NCI-H1048 (cell line): ENCODE measurements at places on chromosomes 6 and 20.
A peak's percentile ranks its signal among the peaks of the same experiment; 100 is the strongest.

- no peak for DNase-seq
These were observed 210.5 kb downstream of the ERMARD start for GRCh38 chr6:169961772-169962561.

- DNase-seq = no peak
These were observed 1.6 kb upstream of the REV3L start for GRCh38 chr6:111484633-111484930.

DNA sequence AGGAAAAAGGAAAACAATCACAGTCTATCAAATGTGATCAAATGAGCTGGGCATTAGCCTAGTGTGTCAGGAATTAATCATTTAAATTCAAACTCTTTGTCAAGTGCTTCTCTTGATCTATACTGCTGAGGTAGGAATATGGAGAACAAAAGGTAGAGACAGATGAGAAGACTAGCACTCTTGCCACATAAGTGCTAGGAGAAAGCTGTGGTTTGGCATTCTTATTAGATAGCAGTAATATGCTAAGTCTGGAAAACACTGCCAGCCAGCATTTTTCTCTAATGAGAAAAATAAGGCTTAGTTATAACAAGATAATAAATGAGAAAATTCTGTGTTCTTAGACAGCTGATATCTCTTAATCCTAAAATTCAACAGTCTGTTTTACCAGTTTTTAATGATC, 38.9 kb downstream of the ORC3 start:
- no peak for DNase-seq

GRCh38 chr6:90045535-90045934, 151.3 kb downstream of the GJA10 start:
- DNase-seq = no peak

DNA sequence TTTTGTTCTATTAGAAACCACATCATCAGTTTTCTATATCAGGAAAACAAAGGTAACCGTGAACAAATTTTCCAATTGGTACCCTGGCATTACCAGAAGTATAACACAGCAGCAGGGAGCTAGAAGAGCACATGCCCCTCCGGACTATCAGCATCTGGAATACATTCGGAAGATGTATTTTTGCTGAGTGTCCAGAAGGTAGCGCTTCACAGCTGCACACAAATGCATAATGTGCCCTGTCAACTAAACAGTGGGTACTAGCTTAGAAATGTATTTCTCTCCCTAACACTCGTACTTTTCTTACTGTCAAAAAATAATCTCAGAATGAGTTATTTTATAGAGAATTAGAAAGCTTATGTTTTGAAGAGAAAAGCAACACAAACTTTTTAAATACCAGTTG, 77.6 kb downstream of the HUS1B start:
- DNase-seq = no peak

DNA sequence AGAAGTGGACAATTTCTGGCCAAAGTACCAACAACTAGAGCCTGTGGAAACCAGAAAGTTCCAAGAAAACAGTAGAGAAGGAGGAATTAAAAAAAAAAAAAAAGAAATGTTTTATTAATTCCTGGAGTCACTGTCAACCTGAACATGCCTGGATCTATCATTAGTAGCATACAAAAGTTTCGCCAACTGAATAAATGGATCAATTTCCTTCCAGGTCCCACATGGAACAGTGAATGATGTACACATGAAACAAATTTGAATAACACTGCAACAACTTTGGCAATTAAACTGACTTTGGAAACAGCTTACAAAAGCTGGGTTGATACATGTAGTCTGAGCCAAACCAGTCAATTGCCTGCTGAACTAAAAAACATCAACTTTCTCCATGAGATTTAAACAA, 90.0 kb upstream of the HMGCLL1 start:
- no peak for DNase-seq

- DNase-seq = no peak
These were observed 445.7 kb upstream of the CDH4 start for GRCh38 chr20:60806354-60806753.

- DNase-seq = no peak
These were observed 84.8 kb downstream of the LRRC1 start for GRCh38 chr6:53879608-53880007.

- DNase-seq = no peak
These were observed 289.6 kb downstream of the RIMS1 start for GRCh38 chr6:72175916-72176315.

GRCh38 chr6:36493859-36494258, 51.1 kb downstream of the KCTD20 start:
- DNase-seq = no peak

- no peak for DNase-seq
These were observed 72.9 kb upstream of the MRAP2 start for GRCh38 chr6:83960664-83961063.

DNA sequence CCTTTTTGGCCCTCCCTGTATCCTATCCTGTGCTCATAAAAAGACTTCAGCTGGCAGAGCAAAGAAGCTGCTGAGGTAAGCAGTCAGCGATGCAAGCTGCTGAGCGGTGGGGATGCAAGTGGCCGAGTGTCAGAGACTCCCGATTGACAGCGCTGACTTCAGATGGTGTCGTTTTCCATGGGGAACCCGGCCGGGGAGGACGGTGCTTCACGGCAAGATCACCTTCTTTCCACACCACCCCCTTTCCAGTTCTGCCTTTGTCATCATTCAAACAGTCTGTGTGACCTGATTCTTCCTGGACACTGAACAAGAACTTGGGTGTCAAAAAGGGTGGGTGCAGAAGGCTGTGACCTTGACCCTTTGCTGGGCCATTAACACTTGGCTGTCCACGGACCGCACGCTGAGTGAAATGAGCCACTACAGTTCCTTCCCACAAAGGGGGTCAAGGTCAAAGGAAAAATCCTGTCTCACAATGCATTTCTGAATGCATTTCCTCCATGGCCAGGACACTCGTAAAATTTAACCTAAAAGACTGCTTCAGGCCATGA, 52.9 kb upstream of the UNC93A start:
- DNase-seq = no peak

GRCh38 chr20:37265152-37265551, 3.5 kb upstream of the GHRH start:
- no peak for DNase-seq

DNA sequence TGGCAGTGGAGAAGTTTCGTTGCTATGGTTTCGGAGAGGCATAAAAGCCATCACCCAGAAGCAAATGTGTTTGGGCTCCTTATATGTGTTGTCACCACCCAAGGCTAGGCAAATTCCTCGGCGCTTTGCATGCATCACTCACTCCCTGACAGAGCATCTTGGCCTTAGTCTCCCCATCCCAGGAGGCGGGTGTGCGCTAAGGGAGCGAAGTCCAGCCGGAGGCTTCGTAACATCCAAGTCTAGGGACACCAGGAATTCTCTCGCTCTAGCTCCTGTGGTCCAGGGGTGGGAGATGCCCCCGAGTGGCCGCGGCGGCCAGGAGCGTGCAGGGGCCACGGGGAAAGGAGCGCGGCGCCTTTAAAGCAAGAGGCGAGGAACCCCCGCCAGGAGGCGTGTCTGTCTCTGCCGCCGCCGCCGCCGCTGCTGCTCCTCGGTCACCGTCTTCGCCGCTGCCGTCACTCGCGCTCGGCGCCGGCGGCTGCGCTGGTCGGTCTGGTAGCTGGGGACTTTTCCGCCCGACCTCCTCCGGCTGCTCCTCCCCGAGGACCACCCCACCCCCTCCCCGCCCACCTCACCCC, at the start of gene GRIK2:
Gene GRIK2, plus strand, starts transcription at position 458 of the 578 bp plus-strand sequence.
- DNase-seq = peak; percentile 58

DNA sequence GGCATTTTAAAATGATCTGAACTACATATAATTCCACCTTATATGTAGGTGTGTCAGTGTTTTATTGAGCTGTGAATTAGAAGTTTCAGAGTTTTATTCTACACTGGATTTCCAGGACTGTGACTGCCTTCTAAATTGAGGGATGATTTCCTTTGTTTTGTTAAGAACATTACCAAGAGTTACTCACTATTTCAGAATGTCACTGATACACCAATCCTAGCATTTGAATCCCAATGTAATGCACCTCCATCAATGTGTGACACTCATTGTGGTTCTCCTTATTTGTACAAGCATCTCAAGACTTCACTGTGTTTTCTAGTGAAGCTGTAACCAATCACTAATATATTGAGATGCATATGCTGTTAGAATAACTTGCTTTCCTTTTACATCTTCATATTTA, 86.8 kb downstream of the PLCB1 start:
- no peak for DNase-seq

DNA sequence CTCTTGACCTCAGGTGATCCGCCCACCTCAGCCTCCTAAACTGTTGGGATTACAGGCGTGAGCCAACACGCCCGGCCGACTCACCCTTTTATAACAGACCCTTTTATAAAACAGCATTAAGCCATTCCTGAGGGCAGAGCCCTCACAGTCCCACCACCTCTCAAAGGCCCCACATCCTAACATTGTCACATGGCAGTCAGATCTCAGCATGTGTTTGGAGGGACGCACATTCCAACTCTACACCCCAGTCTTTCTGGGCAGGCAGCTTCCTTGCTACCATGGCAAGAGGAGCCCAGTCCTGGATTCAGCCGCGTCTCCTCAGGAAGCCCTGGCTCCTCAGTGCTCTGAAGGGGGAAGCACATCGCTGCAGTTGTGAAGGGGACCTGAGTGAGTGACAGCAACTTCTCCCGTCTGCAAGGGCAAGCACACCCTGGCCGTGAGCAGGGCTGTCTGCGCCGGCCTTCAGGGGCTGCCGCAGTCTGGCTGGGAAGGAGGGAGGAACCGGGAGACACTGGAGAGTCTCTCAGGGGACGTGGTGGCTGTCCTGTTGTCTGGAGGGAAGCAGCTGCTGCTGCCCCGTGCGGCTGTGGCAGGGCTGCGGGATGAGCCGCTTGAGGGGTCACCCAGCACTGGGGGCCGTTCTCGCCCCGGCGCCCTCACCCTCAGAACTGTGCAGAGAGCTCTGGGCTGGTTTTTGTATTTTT, 15.9 kb downstream of the OSBPL2 start:
- no peak for DNase-seq

- no peak for DNase-seq
These were observed 47.9 kb upstream of the ISM1 start for GRCh38 chr20:13173201-13173600.

GRCh38 chr6:160391419-160392116, 43.4 kb downstream of the SLC22A3 start:
- no peak for DNase-seq

GRCh38 chr20:59400708-59401107, 100.3 kb downstream of the EDN3 start:
- no peak for DNase-seq

DNA sequence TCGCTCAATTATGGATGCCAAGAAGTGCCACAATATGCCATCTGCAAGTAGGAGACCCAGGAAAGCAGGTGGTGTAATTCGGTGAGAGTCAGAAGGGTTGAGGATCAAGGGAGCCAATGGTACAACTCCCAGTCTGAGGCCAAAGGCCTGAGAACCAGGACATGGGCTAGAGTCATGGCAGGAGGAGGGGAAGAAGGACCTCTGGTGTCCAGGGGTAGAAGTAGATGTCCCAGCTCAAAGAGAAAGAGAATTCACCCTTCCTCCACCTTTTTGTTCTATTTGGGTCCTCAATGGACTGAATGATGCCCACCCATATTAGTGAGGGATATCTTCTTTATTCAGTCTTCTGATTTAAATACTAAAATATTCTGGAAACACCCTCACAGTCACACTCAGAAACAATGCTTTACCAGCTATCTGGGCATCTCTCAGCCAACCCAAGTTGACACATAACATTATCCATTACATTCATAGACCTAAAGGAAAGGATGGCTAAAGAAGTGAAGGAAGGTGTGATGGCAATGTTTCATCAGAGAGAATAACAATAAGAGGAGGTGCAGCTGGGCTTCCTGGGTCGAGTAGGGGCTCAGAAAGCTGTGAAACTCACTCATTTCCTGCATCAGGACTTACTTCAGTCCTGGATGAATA, 21.2 kb upstream of the HLA-DQA1 start:
- no peak for DNase-seq

GRCh38 chr20:16201191-16201590, 372.1 kb downstream of the KIF16B start:
- DNase-seq = no peak

GRCh38 chr6:5078121-5078669, 6.9 kb upstream of the PPP1R3G start:
- no peak for DNase-seq

GRCh38 chr6:28252009-28252975, at the start of gene ZKSCAN4:
Gene ZKSCAN4 (minus strand): TSS chr6:28252269. CDS start chr6:28251980, 289 bp downstream.
- DNase-seq = peak; percentile 46

DNA sequence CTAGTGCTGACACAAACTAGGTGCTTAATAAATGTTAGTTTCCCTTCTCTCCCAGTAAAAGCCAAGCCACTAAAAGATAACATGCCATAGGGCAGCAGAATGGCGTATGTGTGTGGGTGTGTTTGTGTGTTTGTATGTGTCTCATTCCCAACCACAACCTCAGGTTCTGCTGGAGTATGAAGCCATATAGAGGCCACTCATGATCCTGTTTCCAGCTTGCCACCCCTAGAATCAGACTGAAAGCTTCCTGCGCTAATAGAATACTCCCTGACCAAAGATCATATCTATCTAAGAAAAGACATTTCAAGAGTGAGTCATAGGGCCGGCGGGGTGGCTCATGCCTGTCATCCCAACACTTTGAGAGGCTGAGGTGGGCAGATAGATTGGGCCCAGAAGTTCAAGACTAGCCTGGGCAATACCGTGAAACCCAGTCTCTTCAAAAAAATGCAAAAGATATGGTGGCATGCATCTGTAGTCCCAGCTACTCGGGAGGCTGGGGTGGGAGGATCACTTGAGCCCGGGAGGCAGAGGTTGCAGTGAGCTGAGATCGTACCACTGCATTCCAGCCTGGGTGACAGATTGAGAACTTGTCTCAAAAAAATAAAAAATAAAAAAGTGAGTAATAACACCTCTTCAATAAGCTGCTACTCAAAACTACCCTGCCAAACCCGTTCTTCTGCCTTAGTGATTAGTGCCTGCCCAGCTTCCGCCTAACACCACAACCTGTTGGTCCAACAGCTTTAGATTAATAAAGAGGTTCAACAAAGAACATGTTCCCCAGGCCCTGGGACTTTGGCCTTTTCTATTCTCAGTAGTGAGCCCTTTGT, 11.8 kb upstream of the SNRPC start:
- peak; percentile 47 for DNase-seq

DNA sequence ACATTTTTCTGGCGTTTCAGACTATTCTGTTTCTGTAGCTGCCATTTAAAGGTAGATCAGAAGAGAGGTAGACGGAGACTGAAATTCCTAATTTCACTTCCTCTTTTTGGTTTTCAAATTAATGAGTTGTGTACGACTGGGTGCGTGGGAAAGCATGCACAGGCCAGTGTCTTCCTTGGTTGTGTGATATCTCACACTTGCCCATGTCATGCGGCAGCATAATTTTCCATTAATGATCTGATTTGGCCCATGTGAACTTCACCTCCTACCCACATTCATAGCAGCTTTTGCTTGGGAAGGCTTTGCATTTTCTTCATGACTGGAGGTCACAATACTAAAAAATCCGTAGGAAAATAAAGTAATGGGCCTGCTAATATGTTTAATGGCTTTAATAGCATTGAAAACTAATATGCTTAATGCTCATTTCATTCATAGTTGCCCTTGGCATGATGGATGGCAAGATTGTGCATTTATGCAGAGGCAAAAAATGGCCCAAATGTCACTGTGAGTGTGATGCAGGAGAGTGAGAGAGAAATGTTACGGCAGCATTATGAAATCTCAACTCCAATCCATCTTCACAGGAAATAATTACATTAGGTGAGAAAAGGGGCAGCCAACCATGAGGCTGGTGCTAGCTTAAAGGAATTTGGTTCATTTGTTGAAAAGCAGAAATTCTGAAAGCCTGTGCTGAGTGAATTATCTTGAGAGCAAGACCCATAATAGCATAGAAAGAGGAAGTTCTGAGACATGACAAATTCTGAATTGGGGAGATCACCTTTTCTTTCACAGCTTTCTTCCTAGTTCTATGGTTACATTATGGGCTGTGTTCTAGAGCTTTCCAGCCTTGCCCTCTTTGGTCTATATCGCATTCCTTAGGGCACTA, 69.0 kb upstream of the UST start:
- no peak for DNase-seq
